ENCODE measurements at places on chromosomes 5 and 9. TPM values are rescaled to one million over a fixed set of nuclear protein-coding genes. Genes with fewer than 3 reads are reported as not detected.

Gene PIP5K1B
- polyA plus RNA-seq: 6.6 TPM

Gene SLC25A2
- not detected for polyA plus RNA-seq

Gene UGT3A1
- polyA plus RNA-seq: 138 TPM

Gene ECM2
- polyA plus RNA-seq: 15.9 TPM

Gene OLFML2A
- 23.5 TPM for polyA plus RNA-seq

Gene TAF11L10
- not detected for polyA plus RNA-seq

Gene LCN1
- polyA plus RNA-seq: not detected

Gene DIPK1B
- 46.4 TPM for polyA plus RNA-seq

Gene PDGFRB
- 146 TPM for polyA plus RNA-seq

Gene PCDHGA10
- polyA plus RNA-seq: 3.7 TPM

Gene MAST4
- polyA plus RNA-seq: 18.7 TPM

Gene SPINK14
- not detected for polyA plus RNA-seq

Gene INSL4
- not detected for polyA plus RNA-seq

Gene ADAMTS2
- polyA plus RNA-seq: 15.9 TPM

Gene ASPN
- polyA plus RNA-seq: 10.2 TPM

Gene PCDHGA5
- 2.6 TPM for polyA plus RNA-seq

Gene AGXT2
- polyA plus RNA-seq: 55.7 TPM

Data from left renal cortex interstitium (tissue), 4 donors.